Neural crest cell (in vitro differentiated cells): ENCODE measurements at places on chromosomes 2 and 18.

GRCh38 chr18:33231474-33232317 lies 208.8 kb downstream of the CCDC178 start:
- DNase-seq, result peak; percentile 94

DNA sequence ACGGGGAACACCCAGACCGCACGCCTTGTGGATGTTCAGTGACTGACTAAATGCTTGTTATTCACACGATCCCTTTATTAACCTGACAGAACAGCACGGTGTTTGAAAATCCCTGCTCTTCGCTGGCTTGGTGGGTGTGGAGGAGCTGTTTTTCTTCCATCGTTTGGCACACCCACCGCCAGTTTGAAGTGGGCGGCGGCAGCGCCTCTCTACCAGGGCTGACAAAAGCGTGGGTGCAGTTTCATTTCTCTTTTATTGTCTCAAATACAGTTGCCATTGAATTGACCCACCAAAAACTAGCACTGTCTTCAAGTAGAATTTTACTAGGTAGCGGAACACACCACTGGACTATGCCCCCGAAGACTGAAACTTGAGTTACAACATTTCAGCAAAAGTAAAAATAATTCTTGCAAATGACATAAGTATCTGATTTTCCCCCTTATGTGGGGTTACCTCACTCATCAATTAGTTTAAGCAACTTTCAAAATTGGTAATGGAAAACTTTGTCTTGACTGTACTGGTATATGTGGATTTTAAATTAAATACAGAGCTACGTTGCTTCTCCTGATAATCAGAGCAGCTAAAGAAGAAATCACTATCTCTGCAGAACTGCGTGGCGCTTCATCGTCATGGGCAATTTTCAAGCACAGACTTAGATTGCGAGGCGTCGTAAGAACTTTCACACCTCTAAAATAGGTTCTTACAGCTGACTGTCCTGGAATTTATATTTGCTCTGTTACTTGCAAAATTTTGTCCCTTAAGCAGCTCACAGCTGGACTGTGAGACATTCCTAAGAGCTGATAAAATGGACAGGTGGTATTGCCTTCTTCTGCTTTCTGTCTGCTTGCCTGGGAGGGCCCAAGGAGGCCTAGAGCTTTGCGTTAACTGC lies 60.9 kb downstream of the LDLRAD4 start:
- no peak for DNase-seq

DNA sequence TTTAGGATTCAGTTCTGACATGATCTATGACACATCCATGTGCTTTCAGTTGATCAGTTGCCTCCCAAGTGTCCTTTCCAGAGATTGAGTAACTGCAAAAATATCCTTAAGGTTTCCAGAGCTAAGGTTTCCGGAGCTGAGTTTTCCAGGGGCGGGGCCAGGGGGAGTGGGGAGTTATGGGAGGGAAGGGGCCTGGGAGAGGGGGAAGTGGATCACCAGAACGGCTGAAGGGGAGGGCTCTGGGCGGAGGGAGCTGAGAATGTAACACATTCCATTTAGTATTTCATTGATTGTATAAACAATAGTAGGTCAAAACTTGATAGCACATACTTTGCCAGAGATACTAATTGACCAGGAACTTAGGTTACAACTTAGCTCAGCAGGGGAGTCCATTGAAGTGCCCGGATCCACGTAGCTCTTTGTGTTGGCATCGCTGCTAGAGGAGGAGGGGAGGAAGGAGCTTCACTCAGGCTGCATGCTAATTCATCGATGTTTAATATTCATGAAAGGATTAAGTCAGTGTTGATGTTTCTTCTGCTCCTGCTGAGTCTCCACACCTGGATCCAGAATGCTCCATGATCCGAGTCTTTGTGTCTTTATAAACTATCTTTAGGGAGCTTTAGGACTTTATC lies 289.8 kb downstream of the ALPK2 start:
- peak; percentile 38 for DNase-seq

DNA sequence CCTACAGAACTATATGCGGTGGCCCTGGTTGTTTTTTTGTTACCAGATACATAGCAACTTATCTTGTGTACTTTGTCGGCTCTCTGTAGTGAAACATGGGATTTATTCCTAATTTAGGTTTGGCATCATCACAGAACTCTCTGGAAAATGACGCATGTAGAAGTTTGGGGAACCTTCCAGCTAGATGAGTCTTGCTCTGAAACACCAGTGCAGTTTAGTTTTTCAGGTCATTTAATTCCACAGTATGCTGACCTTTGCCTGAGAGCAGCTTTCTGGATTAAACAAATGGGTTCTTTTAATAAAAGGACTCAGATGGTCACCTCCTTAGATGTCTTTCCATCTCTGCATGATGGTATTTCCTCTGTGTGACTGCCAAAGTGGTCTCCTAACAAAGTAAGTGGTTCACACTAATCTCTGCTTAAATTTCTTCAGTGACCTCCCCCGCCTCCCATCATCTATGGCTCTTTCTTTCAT lies 39.9 kb downstream of the MYO3B start:
- no peak for DNase-seq

DNA sequence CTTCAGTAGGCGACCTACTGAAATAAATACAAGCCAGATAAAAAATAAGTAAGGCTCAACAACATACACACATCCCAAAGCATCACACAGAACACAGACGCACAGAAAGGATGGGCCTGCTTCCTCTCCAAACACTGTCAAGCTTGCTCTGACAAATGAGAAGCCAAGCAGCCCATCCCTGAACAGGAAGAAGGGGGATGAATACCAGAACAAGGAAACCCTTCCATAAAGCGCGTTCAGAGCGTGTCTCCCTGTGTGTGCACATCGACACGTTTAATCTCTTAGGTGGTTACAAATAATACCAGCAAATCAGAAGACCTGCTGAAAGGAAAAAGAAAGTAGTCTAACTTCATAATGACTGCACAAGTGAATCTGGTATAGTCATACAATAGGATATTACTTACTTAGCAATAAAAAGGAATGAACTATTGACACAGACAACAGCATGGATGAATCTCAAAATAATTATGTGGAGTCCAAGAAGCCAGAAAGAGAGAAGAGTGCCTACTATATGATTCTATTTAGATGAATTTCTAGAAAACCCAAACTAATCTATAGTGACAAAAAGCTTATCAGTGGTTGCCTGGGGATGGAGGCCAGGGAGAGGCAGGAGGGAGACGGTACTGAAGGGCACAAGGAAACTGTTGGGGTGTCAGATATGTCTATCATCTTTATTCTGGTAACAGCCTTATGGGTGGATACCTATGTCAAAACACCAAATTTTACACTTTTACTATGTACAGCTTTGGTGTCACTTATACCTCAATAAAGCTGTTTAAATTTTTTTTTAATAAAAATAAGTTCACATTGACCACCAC lies 26.8 kb downstream of the MBOAT2 start:
- DNase-seq, result no peak

- peak; percentile 21 for DNase-seq
Observed at GRCh38 chr2:20212459-20212870, 12.5 kb downstream of the SDC1 start.

DNA sequence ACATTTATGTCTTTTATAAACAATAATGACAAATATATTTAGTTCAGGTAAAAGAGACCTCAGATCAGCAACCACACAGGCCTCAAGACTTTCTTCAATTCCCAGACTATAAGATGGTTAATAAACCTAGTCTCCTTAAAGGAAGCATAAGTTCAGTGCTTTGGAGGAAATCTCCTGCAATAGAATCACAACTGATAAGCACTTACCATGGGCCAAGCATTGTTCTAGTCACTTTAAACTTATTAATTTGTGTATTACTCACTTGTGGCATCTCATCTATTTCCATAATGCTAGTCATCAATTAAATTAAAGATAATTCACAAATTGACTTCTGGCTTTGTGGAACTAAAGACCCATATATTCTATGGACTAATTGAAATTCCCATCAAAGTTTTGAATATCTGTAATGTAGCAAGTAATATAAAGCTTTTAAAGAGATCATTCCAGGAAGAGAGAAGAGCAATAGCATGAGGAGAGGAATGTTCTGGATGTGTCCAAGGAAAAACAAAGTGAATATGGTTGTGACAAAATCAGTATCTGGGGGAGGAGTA lies 42.2 kb downstream of the COL3A1 start:
- DNase-seq, result no peak

GRCh38 chr2:55165626-55166025 lies 66.5 kb downstream of the CLHC1 start:
- no peak for DNase-seq

DNA sequence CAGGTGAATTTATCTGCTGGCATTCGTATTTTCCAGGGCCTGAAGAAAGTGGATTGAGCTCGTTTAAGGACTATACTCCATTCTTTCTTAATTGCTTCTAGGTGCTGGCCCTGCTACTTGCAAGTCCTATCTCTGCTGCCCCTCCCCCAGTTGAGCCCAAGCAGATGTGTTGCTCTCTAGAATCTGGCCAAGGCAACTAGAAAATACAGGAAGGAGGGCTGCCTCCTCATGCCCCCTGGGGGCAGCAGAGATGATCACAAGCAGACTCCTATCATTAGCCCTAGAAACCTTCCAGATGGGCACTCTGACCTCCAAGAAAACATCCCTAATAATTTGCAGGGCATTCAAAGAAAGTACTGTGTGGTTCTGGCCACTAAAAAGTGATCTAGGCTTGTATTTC lies 72.5 kb upstream of the CYP26B1 start:
- peak; percentile 12 for DNase-seq

- no peak for DNase-seq
Observed at GRCh38 chr2:113711851-113712250, 44.6 kb downstream of the SLC35F5 start.

DNA sequence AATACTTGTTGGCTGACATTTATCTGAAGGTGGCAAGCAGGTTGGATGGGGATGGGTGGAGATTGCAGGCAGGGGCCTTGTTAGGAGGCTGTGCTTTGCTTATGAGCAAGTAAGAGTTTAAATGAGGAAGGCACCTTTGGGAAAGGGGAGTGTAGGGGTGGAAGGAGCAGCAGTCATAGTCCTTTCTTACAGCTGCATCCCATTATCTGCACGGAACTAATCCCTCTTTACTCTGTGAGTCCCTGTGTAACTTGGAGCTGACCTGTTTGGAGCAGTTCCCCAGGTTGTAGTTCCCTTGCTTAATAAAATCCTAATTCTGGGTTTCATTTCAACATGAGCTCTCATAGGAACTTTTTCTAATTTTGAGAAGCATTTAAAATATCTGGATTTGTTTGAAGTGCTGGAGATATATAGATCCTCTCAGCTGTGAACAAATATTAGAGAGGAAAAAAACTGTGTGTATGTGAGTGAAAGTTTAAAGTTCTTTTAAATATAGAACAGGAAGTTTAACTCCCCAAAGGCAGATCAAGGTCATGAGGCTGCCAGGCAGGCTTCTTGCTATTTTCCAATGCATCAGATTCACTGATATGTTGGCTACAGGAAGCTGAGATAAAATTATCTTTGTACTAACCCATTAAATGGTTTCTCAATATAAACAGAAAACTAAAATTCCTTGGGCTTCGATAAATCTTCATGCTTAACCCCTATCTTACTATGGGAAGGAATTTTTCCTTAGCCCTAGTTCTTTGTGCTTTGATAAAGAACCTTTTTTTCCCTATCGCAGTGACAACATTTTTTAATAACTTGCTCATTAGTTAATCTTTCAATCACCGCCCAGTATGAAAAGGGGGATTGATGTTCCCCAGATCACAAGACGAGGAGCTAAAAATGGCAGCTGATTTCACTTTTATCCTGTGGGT lies 104.6 kb upstream of the EML6 start:
- DNase-seq, result no peak

DNA sequence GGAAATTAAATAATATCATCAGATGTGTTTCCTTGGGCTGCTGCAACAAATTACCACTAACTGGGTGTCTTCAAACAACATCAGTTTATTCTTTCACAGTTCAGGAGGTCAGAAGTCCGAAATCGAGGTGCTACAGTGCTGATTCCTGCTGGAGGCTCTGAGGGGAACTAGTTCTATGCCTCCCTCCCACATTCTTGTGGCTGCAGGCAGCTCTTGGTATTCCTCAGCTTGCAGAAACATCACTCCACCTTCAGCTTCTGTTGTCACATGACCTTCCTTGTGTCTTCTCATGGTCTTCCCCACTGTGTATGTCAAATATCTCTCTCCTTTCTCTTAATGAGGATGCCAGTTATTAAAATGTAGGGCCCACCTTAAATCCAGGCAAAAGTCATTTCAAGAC lies 29.3 kb upstream of the DCC start:
- no peak for DNase-seq

GRCh38 chr2:120669121-120669952 lies 66.3 kb upstream of the GLI2 start:
- peak; percentile 42 for DNase-seq

- DNase-seq, result no peak
Observed at GRCh38 chr2:106127282-106127771, 66.8 kb downstream of the UXS1 start.
